ENCODE measurements at places on chromosomes 11 and 22. TPM values are rescaled to one million over a fixed set of nuclear protein-coding genes. Genes with fewer than 3 reads are reported as not detected.
A peak's percentile ranks its signal among the peaks of the same experiment; 100 is the strongest.

Gene ACTN3
- not detected for total RNA-seq

DNA sequence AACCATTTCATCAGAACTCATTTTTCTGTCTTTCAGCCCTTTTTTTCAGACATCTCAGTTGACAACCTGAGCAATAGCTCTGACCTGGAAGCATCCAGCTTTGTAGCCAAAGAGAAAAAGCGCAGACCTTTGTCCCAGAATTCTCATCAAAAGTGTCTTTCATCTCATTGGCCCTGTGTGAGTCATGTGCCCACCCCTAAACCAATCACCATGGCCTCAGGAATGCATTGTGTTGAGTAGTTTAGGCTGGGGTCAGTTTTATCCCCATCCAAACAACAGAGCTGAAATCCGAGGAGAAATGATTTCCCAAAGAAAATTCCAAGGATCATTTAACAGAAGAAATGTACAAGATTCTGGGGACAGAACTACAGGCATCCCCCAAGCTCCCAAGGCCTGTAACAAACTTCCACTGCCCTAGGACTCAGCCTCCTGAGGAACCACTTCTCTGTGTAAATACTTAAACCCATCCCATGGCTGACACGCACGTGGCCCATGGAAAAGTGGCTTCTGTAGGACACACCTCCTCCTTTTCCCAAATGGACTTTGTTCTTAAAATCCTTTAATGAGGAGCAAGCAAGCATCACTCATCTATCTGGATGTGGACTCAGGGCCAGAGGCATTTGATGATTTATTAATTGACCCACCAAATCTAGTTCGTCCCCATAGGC is 429.0 kb downstream of the SOX6 start:
- DNase-seq: no peak

GRCh38 chr11:63518548-63518947 is 12.7 kb downstream of the LGALS12 start:
- no peak for DNase-seq

Gene TRIM48
- total RNA-seq: not detected

Gene TRPM5
- total RNA-seq: not detected

DNA sequence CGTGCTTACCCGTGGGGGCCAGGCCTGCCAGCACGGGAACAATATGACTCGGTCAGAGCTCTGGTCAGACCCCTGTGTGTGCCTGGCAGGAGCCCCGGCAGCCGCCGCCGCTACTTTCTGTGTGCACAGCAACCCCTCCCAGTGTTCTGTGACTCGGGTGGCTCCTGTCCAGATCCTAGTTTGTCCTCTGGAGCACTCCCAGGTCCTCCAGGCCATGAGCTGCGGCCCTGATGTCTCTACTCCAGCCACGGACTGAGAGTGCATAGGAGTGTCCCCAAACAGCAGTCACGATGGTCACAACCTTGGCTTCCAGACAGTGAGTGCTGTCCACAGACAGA is 3.2 kb downstream of the NDUFS8 start:
- peak; percentile 76 for DNase-seq

- DNase-seq: no peak
Observed at GRCh38 chr11:12238420-12238819, 128.0 kb downstream of the MICAL2 start.

Gene VSTM5
- not detected for total RNA-seq

DNA sequence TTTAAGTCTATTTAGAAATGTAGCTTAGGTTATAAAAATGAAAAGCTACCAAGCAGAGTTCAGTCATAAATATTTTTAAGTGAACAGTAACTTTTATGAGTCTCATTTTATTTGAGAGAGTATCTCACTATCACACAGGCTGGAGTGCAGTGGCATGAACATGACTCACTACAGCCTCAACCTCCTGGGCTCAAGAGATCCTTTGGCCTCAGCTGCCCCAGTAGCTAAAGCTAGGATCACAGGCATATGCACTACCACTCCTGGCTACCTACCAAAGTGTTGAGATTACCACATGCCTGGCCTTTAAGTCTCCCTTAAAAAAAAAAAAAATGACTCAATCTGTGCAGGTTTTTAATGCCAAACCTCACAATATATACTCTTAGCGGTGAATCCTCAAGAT is 34.7 kb upstream of the CLNS1A start:
- no peak for DNase-seq

GRCh38 chr11:44817207-44817949 is 90.6 kb downstream of the TSPAN18 start:
- DNase-seq: no peak

- DNase-seq: no peak
Observed at GRCh38 chr11:87366763-87367405, 329.1 kb downstream of the TMEM135 start.

- no peak for DNase-seq
Observed at GRCh38 chr22:36823186-36823839, 6.5 kb upstream of the PVALB start.

GRCh38 chr22:50717709-50718351 is 20.2 kb upstream of the ACR start:
- no peak for DNase-seq

GRCh38 chr11:77094841-77095365 is 7.7 kb upstream of the OMP start:
- DNase-seq: no peak

Gene TTC36
- 0.89 TPM for total RNA-seq

Gene DKK3
- total RNA-seq: 2,934 TPM

All from right atrium auricular region (tissue), 2 donors.